ENCODE measurements at places on chromosomes 6 and 20. TPM values are rescaled to one million over a fixed set of nuclear protein-coding genes. Genes with fewer than 3 reads are reported as not detected.
A peak's percentile ranks its signal among the peaks of the same experiment; 100 is the strongest.

The VGLL2 gene
- 29.3 TPM for total RNA-seq

The COL19A1 gene
- total RNA-seq, result 1.9 TPM

GRCh38 chr6:15956205-15957106, 172.4 kb upstream of the MYLIP start:
- no peaks in the 10 kb centered on the region for H3K36me3 ChIP-seq
- no peaks in the 10 kb centered on the region for H3K27me3 ChIP-seq
- H3K27ac ChIP-seq, result no peak overlapping the region
- no peak for DNase-seq
- H3K4me3 ChIP-seq, result no peak overlapping the region
- H3K4me1 ChIP-seq, result peaks cover 33% of the 10 kb centered on the region

DNA sequence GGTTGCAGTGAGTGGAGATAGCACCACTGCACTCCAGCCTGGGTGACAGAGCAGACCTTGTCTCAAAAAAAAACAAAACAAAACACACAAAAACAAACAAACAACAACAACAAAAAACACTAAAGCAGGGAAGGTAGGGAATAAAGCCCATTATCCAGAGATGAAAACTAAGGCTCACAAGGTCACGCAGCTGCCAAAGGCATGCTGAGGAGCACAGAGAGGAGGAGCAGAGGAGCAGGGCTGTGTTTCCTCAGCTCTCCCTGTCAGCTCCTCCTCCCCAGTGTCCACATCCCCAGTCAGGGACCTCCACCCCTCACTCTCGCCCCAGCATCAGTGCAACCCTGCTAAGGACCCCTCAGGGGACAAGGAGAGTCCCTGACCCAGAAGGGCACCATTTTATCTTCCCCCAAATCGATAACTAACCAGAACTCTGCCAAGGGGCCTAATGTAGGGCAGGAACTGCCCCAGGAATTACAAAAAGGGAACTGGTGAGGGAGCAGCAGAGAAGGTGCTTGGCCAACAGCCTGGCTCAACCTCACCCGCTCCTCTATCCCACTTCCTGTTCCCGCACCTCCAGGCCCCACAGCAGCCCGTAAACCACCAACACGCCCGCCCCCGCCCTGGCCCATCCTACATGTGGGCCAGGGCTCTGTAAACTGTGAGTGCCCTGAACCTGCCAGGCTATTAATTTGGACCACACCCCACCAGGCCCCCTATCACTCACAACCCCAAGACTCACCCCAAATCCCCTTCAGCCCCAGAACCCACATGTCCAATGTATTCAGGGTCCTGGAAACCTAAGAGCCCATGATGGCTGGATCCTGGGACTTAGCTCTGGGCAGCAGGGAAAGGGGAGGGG, 9.0 kb downstream of the TEAD3 start:
- H3K27ac ChIP-seq, result peak overlapping the region; percentile 30
- DNase-seq, result no peak
- no peaks in the 10 kb centered on the region for H3K27me3 ChIP-seq
- H3K4me1 ChIP-seq, result peaks cover 32% of the 10 kb centered on the region
- H3K36me3 ChIP-seq, result peaks cover 13% of the 10 kb centered on the region

- peaks cover 8% of the 10 kb centered on the region for H3K4me1 ChIP-seq
- peak overlapping the region; percentile 62 for H3K27ac ChIP-seq
- peak; percentile 59 for DNase-seq
- H3K27me3 ChIP-seq, result no peaks in the 10 kb centered on the region
- H3K4me3 ChIP-seq, result no peak overlapping the region
Observed at GRCh38 chr20:63884506-63885263, 10.2 kb upstream of the DNAJC5 start.

GRCh38 chr6:148493424-148493823, 150.8 kb downstream of the SASH1 start:
- H3K4me3 ChIP-seq, result no peak overlapping the region
- H3K27ac ChIP-seq, result peak overlapping the region; percentile 80
- H3K4me1 ChIP-seq, result peaks cover 66% of the 10 kb centered on the region
- no peak for DNase-seq
- peaks cover 3% of the 10 kb centered on the region for H3K36me3 ChIP-seq

DNA sequence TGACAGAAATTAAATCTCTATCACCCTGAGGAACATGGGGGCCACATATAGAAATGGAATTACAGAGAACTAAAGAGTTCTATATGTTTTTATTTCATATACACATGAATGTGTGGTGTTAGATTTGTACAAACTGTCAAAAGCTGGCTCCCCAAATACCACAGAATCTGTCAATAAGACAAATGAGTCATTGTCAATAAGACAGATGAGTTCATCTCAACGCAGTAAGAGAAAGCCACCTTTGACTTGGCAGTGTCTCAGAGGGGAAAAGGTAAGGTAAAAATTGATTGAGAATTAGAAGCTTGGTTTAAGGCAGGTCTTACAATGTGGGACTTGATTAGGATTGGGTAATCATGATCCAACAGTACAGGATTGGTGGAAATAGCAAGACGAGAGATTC, 124.2 kb upstream of the GPR6 start:
- DNase-seq, result no peak
- no peaks in the 10 kb centered on the region for H3K27me3 ChIP-seq
- no peak overlapping the region for H3K27ac ChIP-seq

The CDH26 gene
- total RNA-seq, result 2.0 TPM

The MATN4 gene
- not detected for total RNA-seq

GRCh38 chr20:52172392-52173047, 19.1 kb downstream of the ZFP64 start:
- H3K27ac ChIP-seq, result no peak overlapping the region
- no peaks in the 10 kb centered on the region for H3K4me1 ChIP-seq

The PNLDC1 gene
- not detected for total RNA-seq

The COL20A1 gene
- total RNA-seq, result not detected

- H3K4me3 ChIP-seq, result no peak overlapping the region
- no peaks in the 10 kb centered on the region for H3K4me1 ChIP-seq
- no peak for DNase-seq
- no peaks in the 10 kb centered on the region for H3K27me3 ChIP-seq
- no peaks in the 10 kb centered on the region for H3K36me3 ChIP-seq
- no peak overlapping the region for H3K27ac ChIP-seq
Observed at GRCh38 chr6:170258407-170258806, 32.5 kb downstream of the DLL1 start.

The CBLN4 gene
- total RNA-seq, result not detected

- H3K27ac ChIP-seq, result peak overlapping the region; percentile 66
- no peak overlapping the region for H3K4me3 ChIP-seq
- H3K4me1 ChIP-seq, result peaks cover 74% of the 10 kb centered on the region
Observed at GRCh38 chr6:36853325-36853724, 14.1 kb upstream of the CPNE5 start.

GRCh38 chr6:106849676-106850332, 124.7 kb downstream of the CD24 start:
- no peaks in the 10 kb centered on the region for H3K4me1 ChIP-seq
- no peaks in the 10 kb centered on the region for H3K36me3 ChIP-seq
- H3K27ac ChIP-seq, result no peak overlapping the region
- no peak for DNase-seq
- H3K27me3 ChIP-seq, result no peaks in the 10 kb centered on the region

The TENT5A gene
- 41.4 TPM for total RNA-seq

The C20orf144 gene
- total RNA-seq, result not detected

DNA sequence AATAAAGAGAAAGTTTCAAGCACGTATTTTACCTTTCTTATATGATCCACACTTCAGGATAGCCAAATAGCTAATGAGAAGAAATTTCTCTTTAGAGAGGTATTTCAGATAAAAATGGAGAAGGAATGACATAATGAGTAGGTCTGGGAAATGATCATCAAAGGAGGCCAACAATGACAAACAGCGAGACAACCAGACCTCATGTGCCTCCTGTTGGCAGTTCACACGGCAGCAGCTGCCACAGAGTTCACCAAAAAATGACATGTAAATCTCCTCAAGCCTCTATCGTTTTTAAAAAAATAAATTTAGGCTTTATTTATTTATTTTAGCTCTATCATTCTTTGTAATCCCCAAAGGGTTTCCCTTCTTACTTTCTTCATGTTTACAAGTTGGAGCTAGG, 47.7 kb downstream of the SLC2A12 start:
- no peak for DNase-seq
- H3K4me3 ChIP-seq, result no peak overlapping the region
- no peaks in the 10 kb centered on the region for H3K4me1 ChIP-seq
- no peaks in the 10 kb centered on the region for H3K36me3 ChIP-seq
- no peaks in the 10 kb centered on the region for H3K27me3 ChIP-seq

- H3K4me3 ChIP-seq, result no peak overlapping the region
- H3K27ac ChIP-seq, result no peak overlapping the region
- H3K4me1 ChIP-seq, result peaks cover 16% of the 10 kb centered on the region
- H3K36me3 ChIP-seq, result peaks cover 31% of the 10 kb centered on the region
- no peaks in the 10 kb centered on the region for H3K27me3 ChIP-seq
- no peak for DNase-seq
Observed at GRCh38 chr6:34608321-34609091, 52.4 kb upstream of the SPDEF start.

The SLC22A16 gene
- 2.4 TPM for total RNA-seq

DNA sequence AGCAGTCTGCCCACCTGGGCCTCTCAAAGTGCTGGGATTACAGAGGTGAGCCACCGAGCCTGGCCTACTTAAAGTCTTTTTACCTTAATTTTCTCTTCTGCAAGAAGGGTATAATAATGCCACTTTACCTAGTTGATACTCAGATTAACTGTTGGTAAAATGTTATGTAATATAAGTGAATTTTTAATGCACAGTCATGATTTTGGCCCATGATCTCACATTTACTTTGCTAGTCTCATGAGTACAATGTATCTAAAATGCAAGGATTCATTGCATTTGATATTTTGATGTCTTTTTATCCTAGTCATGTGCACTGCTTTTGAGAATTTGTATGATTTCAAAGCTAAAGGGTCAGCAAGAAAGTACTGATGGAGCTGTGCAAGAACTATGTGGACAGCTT, 13.1 kb downstream of the DNAH8 start:
- no peak for DNase-seq
- no peaks in the 10 kb centered on the region for H3K36me3 ChIP-seq

The BMP6 gene
- 1.4 TPM for total RNA-seq

DNA sequence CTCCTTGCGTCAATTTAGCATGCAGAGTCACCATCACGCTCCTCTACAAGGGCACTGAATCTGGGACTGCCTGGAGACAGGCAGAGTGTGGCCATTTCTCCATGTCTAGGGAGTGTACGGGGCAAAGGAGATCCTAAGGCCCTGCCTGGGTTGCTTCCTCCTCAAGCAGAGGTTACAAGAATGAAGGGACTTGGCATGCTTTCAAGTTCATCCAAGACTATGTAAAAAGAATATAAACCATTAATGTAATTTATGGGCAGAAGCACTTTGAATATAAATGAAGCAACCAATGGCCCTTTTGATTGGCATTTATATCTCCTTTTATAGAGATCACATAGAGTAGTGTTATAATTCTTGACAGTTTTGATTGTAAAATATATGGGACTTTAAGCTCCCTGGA, 137.5 kb downstream of the BTBD3 start:
- no peak overlapping the region for H3K27ac ChIP-seq
- DNase-seq, result no peak
- no peaks in the 10 kb centered on the region for H3K36me3 ChIP-seq

- H3K4me3 ChIP-seq, result no peak overlapping the region
- peaks cover 42% of the 10 kb centered on the region for H3K4me1 ChIP-seq
- DNase-seq, result no peak
- no peaks in the 10 kb centered on the region for H3K27me3 ChIP-seq
- H3K36me3 ChIP-seq, result peaks cover 18% of the 10 kb centered on the region
- peak overlapping the region; percentile 41 for H3K27ac ChIP-seq
Observed at GRCh38 chr6:13810688-13811446, 3.5 kb downstream of the MCUR1 start.

DNA sequence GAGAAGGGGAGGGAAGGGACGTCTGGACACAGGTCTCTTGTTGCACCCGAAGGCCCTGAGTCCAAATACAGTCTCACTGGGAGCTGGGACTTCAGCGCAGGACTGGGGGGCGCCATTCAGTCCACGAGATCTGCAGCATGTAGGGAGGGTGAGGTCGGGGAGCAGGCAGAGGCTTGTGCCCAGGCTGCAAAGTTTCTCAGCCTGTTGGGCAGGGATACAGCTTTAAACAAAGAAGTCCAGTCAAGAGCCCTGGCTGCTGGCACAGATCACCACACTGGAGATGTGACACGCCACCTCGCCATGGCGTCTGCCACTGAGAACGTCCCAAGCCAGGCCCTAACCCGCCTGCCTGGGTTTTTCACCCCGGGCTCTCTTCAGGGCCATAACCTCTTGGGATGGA, 256.6 kb downstream of the DLL1 start:
- peaks cover 2% of the 10 kb centered on the region for H3K4me1 ChIP-seq
- no peak overlapping the region for H3K4me3 ChIP-seq
- no peaks in the 10 kb centered on the region for H3K27me3 ChIP-seq
- peak; percentile 63 for DNase-seq

The PERP gene
- total RNA-seq, result 53.6 TPM

DNA sequence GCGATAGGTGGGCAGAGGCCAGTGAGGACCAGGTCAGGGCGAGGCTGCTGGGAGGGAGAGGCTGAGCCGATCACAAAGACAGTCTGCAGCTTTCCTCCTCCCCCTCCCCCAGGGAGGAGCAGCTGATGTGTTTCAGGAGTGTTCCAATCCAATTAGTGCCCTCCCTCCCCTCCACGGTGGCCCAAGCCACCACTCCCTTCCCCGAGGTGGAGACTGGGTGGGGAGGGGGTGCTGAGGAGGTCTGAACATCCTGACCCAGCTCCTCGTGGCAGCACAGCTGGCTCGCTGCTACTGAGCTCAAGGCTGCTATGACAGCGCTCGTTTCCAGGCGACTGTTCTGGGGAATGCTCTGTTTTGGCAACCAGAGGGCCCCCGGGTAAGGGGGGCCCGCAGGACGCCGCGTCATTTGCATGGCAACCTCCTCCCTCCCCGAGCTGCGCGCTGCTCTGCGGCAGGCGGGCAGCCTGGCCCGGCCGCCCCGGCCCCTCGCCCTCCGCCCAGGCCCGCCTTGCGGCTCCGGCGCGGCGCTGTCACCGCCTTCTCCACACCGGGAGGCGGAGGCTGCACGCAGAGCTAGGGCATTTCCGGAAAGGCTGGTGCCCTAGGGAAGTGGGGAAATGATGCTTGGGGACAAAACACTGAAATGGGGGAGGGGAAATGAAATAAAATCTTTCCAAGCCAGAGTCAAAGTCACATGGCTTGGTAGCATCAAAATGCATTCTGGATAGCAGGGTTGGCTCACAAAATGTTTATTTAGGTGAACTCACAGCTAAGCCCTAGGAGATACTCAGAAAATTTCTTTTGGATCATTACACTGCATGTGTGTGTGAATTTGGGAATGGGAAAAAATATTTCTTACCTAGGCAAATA, 67.4 kb upstream of the PIM1 start:
- H3K27ac ChIP-seq, result peak overlapping the region; percentile 77
- peak; percentile 90 for DNase-seq
- H3K4me3 ChIP-seq, result peak overlapping the region; percentile 23
- H3K36me3 ChIP-seq, result no peaks in the 10 kb centered on the region

- no peak for DNase-seq
- no peaks in the 10 kb centered on the region for H3K36me3 ChIP-seq
- H3K4me1 ChIP-seq, result no peaks in the 10 kb centered on the region
- no peaks in the 10 kb centered on the region for H3K27me3 ChIP-seq
- H3K4me3 ChIP-seq, result no peak overlapping the region
Observed at GRCh38 chr6:89961481-89961880, 67.2 kb downstream of the GJA10 start.

GRCh38 chr6:30168741-30169140, 5.4 kb downstream of the TRIM15 start:
- no peaks in the 10 kb centered on the region for H3K36me3 ChIP-seq
- H3K4me3 ChIP-seq, result no peak overlapping the region
- peaks cover 11% of the 10 kb centered on the region for H3K27me3 ChIP-seq
- H3K27ac ChIP-seq, result no peak overlapping the region

All from heart left ventricle (tissue), 16 donors.